ENCODE measurements at places on chromosomes 2 and 18.

- DNase-seq = no peak
These were observed 23.5 kb upstream of the C1GALT1C1L start for GRCh38 chr2:43699761-43700160.

DNA sequence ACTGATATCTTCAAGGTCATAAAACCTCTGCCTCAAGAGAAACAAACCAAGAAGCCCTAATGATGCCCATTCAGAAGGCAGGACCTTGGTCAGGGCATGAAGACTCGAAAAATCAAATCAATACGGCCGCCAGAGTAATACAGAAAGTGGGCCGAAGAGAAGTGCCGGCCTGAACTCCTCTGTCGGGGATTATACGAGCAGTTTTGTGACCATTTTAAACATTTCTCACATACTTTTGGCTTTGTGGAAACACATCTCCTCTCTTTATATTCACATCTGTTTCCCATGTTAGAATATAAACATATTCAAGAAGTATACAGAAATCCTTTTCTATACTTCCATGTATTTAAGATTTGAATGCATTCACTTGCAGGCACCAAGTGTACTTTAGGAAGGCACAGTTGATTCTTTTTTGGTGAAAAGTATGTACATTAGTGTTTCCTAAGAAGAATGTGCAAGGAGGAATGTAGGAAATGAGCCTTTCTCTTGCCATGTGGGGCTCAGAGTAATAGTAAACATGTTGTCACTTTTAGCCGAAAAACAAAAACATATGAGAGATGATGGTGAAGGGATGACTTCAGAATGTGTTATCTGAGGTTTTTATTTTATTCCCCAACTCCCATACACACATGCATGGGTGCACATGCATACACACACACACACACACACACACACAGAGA, 707.9 kb upstream of the ID2 start:
- DNase-seq = no peak

- DNase-seq = peak; percentile 20
These were observed 165.5 kb downstream of the TTC32 start for GRCh38 chr2:19736191-19736831.

DNA sequence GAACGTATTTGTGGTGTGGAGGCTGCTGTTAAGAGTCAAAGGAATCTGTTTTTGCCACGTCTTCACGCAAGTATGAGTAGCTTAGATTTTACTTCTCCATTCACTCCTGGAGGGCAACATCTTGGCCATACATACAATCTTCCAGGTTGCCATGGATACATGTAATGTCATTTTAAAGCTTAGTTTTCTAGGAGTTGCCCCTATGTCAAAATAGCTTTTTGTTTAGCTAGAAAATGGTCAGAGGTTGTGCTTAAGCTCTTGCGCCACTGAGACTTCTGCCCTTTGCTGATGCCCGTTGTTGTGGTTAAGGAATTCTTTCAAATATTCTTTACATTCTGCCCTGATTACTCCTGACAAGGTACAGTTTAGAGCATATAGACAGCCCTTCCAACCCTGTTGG, 245.4 kb upstream of the TFPI start:
- no peak for DNase-seq

DNA sequence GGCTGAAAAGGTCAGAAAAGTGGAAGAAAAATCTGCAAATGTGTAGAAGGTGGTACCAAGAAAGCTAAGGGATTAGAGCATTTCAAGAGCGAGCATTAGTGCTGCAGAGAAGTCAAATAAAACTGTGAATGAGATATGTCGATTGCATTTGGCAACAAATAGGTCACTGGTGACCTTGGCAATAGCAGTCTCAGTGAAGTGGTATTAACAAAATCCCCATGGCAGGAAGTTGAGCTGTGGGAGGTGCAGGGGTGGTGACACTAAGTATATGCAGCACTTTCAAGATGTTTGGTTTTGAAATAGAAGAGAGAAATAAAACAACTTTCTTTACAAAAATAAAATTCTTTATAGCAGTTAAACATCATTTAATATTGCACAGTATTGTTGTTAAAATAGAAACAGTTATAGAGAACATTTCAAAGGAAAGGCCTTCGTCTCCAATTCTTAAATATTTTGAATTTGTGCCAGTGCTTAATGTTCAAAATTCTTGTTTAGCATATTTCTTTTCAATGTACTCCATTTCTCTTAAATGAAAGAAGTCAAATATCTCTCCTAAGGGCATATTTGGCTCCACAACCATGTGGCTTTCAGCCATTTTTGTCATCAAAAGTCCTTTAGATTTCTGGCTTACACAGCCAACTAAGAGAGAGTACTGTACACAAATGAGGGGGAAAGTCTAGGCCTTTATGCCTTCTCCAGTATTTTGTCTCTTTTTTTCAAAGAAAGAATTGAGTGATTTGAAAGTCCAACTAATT, 443.0 kb upstream of the MMADHC start:
- no peak for DNase-seq

DNA sequence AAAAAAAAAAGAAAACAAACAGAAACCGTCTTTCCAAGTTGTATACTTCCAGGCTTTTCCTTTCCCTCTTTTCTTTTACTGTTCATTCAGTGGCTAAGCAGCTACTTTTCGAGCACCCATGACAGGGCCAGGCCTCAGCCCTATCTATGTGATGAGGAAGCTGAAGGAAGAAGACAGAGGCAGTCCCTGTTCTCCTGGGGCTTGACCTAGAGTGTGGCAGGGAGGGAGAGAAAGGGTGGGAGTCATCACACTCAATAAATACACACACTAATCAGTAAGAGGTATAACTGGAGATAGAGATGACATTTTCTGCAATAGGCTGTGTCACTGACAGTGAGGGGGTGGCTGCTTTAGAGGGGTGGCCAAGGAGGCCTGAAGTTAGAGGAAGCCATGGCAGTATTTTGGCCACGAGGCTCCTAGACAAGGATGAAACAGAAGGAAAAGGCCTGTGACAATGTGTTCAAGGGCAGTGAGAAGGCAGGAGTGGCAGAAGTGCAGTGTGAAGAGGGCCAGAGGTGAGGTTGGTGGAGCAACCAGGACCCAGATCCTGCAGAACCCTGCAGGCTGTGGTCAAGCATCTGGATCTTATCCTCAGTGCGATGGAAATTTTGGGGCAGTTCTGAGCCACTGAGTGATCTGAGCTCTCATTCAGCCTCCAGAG, 131.8 kb upstream of the TTC39C start:
- DNase-seq = no peak

DNA sequence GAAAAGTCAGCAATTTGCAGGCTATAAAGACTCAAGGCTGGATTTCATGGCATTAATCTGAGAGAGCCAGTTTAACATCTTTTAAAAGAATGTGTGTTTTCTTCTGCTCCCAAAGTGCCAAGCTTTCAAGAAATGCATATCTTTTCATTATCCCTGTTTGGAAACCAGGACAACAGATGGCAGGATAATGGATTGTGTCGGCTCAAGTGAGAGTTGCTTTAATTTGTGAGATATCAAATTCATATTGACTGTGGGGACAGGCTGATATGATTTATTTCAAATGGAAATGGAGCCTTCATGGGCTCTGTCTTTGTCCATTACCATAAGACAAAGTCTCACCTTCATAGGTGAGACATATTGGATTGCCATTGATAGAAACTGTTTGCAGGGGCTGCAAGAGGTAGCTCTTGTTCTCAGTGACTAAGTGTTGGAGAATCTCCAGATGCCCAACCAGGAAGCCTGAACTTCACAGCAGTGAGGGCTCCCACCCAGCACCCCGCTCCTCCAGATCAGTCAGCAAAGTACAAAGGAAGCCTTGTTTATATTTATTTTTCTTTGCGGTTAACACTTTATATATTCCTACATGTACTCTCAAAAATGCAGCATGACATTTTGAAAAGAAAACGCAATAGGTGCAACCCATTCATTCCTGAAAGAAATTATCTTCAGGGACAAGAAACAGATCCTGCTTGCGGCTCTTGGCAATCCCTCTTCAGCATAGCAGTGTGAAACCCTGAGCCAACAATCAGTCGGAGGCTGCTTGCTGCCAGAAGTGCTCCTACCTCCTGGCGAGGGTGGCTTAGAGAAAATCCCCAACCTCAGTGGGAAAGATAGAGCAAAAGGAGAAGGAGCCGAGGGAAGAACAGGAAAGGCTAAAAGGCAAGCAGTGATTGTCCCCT, 65.8 kb upstream of the ATL2 start:
- peak; percentile 23 for DNase-seq

- DNase-seq = no peak
These were observed 80.3 kb downstream of the SPP2 start for GRCh38 chr2:234130777-234131181.

DNA sequence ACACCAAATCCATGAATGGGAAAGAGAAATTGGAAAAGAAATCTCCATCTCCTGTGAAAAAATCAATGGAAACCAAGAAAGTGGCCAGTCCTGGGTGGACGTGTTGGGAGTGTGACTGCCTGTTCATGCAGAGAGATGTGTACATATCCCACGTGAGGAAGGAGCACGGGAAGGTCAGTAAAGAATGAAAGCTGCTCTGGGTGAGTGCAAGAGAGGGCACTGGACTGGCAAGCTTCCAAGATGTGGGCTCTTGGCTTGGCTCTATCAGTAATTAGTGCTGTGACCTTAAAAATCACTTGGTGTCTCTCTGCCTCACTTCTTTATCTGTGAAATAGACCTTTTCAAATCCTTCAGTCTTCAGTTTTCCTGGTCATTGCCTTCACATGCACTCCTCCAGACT, 89.0 kb downstream of the ZNF532 start:
- no peak for DNase-seq

GRCh38 chr2:168426861-168427260, 29.2 kb upstream of the CERS6 start:
- DNase-seq = peak; percentile 21

- DNase-seq = no peak
These were observed 274.5 kb downstream of the PIK3C3 start for GRCh38 chr18:42229211-42230210.

- no peak for DNase-seq
These were observed 432.9 kb upstream of the MYT1L start for GRCh38 chr2:2764001-2764355.

GRCh38 chr2:187037310-187037709, 188.3 kb upstream of the ZSWIM2 start:
- DNase-seq = no peak

DNA sequence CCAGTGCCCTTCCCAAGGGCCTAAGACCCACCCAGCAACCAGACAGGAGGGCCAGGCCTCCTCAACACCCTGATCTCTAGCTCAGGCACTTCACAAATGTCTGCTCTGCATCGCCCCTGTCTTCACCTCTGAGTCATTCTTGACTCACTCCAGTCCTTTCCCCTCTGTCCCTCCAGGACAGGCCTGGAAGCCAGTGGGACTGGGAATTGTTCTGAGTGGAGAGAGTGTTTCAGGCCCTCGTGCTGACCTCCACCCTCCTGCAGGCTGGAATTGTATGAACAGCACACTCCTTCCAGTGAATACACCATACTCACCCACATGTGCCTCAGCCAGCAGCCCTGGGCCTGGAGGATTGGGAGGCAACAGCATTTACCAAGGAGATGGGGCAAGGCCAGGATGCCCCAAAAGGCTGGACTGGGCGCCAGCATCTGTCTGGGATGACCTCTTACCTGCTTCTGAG, 304.2 kb downstream of the CYP26B1 start:
- DNase-seq = peak; percentile 90

- no peak for DNase-seq
These were observed 112.3 kb downstream of the COLEC12 start for GRCh38 chr18:388200-388599.

DNA sequence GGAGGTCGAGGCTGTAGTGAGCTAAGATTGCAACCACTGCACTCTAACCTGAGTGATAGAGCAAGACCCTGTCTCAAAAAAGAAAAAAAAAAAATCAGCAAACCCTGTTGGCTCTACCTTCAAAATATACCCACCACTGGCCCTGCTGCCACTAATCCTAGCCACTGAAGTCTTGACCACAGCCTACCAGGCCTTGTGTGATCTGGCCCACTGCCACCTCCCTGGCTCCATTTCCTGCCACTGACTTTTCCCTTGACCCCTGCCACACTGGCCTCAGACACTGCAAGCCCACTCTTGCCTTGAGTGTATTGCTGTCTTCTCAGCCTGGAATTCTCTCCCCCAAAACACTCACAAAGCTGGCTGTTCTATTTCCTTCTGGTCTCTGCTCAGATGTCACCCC, 33.7 kb downstream of the SH2D6 start:
- DNase-seq = no peak

DNA sequence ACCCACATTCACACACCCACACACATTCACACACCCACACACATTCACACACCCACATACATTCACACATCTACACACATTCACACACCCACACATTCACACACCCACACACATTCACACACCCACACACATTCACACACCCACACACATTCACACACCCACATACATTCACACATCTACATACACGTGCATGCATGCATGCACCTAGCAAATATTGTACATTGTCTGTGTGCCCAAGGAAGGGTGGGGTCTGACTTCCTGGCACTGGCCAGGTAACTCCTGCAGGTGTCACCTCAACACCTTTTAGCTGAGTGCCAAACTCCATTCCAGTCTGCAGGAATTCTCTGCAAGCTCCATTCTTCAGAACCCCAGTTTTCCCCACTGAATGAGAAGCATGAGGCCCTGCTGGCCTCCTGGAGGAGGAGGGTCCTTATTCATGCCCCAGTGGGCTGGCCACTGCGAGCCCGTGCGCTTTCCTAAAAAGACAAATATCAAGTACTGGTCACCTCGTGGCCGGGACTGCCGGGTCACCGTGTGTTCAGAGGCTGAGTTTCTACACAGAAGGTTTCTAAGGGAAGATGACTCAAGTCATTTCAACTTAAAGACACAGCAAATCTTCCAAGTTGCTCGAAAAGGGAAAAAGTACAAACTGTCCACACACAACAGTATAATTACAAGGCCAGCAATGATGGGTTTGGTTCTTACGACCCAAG, 131.5 kb downstream of the HDAC4 start:
- no peak for DNase-seq

DNA sequence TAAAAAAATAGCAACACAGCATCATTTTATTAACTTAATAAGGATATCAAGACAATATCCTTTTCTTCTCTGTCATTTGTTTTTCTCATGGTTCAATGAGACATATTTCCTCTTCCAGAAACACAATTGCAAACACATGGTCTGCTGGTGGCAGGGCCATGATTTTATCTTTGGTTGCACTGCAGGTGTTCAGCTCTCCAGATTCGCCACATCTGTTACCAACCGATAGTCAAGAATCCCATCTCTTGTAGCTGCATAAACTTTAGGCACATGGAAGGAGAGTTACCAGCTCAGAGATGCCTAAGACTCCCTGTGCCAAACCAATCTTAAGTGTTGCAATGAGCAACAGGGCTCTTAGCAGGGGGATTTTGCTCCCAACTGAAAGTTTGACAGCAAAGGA, 1303.2 kb upstream of the CELF4 start:
- DNase-seq = no peak

GRCh38 chr2:201444746-201445465, 6.4 kb downstream of the TRAK2 start:
- peak; percentile 41 for DNase-seq

DNA sequence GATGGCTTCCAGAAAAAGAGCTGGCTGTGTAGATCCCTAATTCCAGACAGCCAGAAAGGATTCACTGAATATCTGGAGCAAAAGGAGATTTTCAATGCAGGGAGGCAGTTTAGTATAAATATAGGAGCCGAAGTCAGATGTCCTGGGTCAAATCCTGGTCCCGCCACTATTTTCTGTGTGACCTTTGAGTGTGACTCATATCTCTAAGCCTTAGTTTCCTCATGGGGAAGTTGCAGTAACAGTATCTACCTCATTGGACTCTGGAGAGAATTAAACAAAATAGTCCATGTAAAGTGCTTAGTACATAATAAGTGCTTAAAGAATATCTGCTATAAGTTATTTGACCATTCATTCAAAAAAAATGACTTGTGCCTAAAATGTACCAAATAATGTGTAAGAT, 52.1 kb upstream of the ITGA6 start:
- peak; percentile 2 for DNase-seq

- DNase-seq = no peak
These were observed 73.9 kb downstream of the TGOLN2 start for GRCh38 chr2:85253890-85254289.

- peak; percentile 39 for DNase-seq
These were observed 347.6 kb downstream of the CTNNA2 start for GRCh38 chr2:79860228-79861058.
